ENCODE measurements at places on chromosomes 4 and X. TPM values are rescaled to one million over a fixed set of nuclear protein-coding genes. Genes with fewer than 3 reads are reported as not detected.
A peak's percentile ranks its signal among the peaks of the same experiment; 100 is the strongest.

DNA sequence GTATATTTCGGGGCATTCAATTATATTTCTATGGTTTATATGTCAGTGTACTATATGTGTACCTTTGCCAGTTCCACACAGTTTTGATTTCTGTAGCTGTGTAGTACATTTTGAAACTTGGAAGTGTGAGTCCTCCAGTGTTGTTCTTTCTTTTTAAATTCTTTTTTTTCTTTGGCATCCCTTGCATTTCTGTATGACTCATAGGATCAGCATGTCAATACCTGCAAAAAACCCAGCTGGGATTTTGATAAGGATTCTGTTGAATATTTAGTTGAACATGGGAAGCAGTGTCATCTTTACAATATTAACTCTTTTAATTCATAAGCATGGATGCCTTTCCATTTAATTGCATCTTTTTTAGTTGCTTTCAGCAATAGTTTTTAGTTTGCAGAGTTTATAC is 100.0 kb downstream of the SH3BGRL start:
- no peak for DNase-seq

DNA sequence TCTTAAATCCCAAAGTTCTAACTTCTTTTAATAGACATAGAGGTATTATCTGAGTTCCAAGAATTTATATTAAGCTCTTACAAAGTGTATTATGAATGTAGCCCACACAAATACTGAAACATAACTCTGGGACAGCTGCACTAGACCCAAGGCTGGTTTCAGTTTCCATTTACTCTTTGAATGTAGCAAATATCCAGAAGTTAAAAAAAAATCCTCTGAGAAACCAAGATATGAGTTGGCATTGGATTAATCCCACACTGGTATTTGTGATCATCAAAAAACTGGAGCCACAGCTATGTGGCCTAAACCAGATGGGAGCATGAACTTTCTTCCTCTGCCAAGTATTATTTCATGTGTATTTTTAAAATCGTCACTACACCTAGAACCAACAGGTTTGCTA is 23.6 kb upstream of the SMPX start:
- peak; percentile 8 for DNase-seq

DNA sequence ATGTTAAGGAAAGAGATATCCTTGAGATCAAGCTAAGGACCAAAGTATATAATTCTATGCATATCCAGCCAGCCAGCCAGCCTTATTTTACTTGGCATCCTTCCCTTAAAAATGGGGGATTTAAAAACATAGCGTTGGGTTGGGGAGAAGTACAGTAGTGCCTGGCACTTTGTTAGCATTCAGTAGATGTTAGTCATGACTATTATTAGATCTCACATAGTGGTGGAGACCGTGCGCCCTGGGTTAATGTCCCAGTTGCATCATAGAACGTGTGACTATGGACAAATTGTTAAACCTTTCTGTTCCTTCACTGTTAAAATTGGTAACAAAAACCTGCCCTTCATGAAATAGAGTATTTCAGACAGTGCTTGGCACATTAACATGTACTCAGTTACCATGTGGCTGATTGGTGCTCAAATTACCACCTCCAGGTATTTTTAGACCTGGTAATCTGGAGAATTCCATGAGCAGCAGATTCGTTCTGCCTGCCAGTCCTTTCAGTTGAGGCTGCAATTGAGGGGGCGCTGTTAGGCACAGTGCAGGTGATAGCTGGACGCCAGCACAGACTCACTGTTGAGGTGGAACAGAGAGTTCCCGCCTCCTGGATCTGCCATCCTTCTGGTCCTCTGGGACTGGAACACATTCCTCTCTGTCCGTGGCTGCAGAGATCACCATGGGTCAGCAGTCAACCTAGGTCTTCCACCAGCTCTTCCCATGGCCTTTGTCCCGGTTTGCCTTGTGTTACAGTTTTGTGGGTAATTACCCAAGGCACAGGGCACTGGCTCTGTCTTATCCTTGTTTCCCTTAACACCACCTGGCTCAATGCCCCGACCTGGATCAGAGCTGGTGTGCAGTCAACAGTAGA is 31.7 kb downstream of the RBBP7 start:
- peak; percentile 42 for DNase-seq

DNA sequence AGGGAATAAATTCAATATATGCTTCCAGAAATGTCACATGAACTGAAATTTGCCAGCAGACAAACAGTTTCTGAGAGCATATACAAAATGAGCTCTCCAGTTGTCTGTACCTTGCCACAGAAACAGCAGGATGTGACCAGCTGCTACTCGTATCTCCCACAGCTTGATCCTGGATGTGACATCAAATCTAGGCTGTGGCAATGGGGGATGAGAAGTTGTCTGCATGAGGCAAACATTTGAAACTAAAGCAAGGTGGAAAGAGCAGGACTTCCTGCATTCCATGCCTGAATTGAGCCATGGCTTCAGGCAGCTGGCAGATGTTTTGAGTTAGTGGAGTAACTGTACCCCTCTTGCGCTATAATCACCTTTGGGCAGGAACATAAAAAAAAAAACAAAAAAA is 1724.0 kb downstream of the RPA4 start:
- DNase-seq: no peak

DNA sequence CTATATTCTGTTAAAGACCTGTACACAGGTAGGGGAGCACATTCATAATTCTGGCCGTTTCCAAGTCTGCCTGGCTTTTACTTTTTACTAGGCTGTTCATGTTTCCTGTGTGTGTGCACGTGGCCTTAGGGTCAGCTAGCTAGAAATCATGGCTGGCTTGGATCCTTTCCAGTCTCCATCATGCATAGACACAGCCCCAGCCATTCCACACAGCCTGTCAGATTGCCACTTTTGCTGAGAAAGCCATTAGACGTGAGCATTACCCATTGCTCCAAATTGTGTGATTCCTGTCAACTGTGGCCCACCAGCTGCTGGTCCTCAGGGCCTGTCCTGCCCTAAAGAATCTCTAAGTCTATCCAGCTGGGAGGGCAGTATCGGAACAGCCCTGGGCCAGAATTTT is 11.4 kb upstream of the SORCS2 start:
- DNase-seq: no peak

- DNase-seq: no peak
Observed at GRCh38 chrX:94524867-94525266, 850.9 kb downstream of the FAM133A start.

DNA sequence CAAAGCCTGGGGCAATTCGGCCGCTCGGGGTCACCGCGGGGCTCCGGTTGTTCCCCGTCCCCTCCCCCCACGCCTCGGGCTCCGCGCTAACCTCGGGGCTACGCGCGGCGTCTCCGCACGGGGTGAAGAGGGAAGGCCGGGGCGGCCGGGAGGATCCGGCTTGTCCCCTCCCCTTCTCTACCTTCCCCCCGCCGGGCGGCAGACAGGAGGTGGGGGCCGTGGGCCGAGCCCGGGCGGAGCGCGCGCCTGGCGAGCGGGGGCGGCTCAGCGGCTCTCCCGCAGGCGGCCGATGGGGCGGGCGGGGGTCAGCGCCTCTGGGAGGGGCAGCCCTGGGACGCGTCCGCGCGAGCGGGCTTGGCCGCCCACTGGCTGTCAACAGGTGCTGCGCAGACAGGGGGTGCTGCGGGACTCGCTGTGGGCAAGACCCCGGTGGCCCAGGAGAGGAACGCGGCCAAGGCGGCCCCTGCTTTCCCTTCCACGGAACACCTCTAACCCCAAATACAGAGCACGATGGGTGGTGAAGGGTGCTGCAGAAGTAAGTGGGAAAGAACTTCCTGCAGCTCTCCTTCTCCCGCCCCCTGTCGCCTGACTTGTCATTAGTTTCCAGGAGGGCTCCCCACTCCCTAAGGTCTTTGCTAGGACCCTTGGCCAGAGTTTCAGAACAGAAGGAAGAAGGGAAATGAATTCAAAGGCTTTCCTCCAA is at the start of gene PDGFC:
TSS of gene PDGFC (minus strand) at position 124 of the 703 bp plus-strand sequence. CDS start 896 bp downstream, outside the sequence.
- peak; percentile 69 for DNase-seq

- no peak for DNase-seq
Observed at GRCh38 chrX:151178746-151179145, 2.4 kb downstream of the GPR50 start.

- DNase-seq: no peak
Observed at GRCh38 chrX:54695231-54695630, 102.8 kb downstream of the ITIH6 start.

DNA sequence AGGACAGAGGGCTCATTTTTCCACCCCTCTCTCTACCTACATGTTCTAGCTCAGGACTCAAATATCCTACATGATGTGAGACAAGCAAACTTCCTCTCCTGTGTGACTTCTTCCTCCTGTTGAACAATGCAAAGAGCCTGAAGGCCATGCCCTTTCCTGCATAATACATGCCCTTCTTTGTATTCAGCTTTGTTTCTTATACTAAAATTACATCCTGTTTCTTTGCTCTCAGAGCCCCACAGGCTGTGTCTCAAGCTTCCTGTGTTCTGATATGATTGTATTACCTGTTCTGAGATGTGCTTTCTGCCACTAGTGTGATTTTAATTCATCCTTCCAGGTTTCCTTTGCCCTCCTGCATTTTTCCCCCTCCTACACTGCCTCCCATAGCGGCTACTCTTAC is 166.4 kb upstream of the AFF2 start:
- no peak for DNase-seq

DNA sequence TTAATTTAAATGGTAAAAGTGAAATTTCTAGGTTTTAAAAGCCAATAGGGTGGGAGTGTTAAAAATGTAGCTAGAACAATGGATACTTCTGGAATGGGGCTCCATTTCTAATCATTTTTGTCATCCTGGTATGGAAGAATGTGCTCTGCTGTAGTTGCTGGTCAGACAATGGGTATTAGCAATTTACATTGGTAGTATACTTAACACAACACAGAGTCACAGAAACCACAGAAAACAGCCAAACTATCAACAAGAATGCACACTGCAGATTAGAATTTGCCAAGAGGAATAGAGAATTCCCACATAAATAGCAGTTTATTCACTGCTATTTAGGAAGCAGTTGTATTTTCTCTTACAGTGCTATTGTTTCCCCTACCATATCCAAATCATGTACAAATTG is 319.6 kb downstream of the PPP3CA start:
- DNase-seq: no peak

GRCh38 chrX:17976955-17977354 is 115.9 kb upstream of the RAI2 start:
- DNase-seq: no peak

DNA sequence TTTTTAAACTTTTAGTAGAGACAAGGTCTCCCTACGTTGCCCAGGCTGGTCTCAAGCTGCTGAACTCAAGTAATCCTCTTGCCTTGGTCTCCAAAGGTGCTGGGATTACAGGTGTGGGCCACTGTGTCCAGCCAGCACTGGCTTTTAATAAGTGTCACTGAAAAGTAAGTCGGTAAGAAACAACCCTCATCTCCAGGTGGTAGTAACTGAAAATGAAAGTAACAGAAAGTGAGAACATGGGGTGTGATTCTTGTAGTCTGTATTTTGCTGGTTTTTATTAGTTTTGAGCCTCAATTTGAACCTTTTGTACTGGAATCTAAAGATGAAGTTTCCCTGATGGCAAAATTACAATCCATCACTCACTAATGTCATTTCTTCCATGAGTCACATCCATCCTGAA is 238.1 kb upstream of the AGA start:
- DNase-seq: no peak

- no peak for DNase-seq
Observed at GRCh38 chrX:145727476-145727875, 90.2 kb upstream of the SLITRK2 start.

REPS2 gene
- 0.97 TPM for total RNA-seq

TREX2 gene
- total RNA-seq: not detected

MID1 gene
- 25.7 TPM for total RNA-seq

LINC00632 gene
- total RNA-seq: 0.17 TPM

TLR1 gene
- total RNA-seq: 4.3 TPM

MYOZ2 gene
- total RNA-seq: not detected

TLR10 gene
- total RNA-seq: not detected

POLN gene
- total RNA-seq: 0.54 TPM

Data from Daoy (cell line).